Anterior cingulate cortex (tissue), 58 donors: ENCODE measurements at places on chromosomes 2 and 18.

DNA sequence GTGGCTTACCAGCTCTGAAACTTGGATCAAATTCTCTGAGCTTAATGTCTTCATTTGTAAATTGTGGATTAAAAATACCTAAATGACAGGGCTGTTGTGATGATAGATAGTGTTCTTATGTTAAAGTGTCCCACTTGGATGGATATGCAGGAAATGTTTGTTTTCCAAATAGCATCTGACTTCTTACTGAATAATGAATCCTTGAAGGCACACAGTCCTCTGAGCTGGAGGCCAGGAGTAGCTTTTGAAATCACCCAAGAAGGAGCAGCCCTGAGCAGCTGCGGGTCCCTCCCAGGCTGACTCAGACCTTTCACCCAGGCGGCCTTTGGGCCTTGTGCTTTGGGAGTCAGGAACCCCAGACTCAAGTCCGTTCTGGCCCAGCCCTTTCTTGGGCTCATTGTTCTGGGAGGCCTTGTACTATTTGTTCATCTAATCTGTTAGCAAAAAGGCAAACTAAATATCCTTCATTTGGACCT is 173.0 kb upstream of the GATA6 start:
- no peak for DNase-seq

DNA sequence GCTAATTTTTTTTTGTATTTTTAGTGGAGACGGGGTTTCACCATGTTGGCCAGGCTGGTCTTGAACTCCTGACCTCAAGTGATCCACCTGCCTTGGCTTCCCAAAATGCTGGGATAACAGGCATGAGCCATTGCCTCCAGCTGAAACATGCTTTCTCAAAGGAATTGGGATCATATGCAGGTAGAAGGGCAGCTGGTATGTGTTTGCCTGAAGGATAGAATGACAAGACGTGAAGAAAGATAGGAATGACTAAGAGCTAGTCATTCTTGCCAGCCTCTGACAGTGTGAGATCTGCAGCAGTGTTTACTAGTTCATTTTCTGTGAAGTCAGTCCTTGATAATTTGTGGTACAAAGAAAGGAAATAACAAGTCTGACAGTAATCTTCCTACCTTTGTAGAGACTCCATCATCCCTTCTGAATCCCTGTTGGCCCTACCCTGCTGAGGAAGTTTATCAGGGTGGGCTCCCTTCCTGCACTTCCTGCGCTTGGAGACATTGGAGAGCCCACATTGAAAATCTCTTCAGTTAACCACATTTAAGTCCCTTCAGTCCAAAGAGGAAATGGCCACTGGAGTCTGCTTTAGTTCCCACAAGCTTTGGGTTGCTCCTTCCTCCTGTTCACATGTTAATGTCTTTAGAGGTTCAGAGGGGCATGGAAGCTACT is 14.7 kb downstream of the CFLAR start:
- no peak for DNase-seq

DNA sequence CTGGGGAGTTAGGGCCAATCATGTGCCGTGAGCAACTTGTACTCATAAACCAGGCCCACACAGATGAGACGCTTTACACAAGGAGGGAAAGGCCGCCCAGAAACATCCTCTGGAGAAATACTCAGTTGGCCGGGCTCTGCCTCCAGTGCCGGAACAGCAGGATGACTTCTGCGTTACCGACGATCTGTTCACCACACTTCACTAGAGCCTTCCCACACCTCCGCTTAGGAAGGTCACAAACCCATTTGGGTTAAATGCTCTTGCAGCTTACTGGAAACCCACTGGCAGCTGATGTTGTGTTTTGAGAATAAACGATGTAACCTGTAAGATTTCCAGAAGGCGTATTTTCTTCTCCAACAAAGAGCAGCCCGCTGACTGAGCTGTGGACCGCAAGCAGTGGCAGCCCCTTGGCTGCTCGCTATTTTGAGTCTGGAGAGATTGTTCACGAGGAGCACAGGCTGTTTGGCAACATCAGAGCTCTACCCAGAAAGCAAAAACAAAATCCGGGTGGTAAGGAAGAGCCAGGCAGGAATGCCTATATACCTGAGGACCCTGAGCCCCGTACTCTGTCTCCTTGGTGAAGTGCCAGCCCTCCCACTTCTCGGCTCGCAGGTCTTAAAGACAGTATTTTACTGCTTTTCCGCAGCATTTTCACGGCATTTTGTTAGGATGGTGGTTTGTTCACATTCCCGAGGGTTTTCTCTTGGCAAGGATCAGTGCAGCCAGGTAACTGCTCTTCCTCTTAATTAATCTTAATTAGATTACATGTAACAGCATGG is 44.0 kb downstream of the COLEC12 start:
- DNase-seq, result no peak

- DNase-seq, result no peak
Observed at GRCh38 chr2:232503809-232504323, 16.2 kb upstream of the ECEL1 start.

DNA sequence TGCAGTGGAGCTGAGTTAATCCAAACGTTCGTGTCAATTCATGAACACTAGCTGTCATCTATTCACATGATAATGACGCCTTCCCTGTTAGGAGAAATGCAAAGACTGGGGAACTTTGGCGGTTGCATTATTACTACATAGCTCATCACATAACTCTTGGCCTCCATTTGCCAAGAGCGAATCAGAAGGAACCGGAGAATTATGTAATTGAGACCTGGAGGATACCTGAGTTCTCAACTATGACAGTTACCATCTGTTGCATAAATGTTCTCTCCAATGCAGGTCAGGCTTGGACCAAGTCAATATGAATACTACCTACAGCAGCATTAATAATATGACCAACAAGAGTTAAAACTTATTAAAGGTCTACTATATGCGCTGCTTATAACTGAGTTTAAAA is 274.5 kb downstream of the CLIP4 start:
- no peak for DNase-seq
